GM23248 (cell line): ENCODE measurements at places on chromosomes 5 and 9.

GRCh38 chr9:112009656-112010055 lies 113.0 kb downstream of the UGCG start:
- no peak for DNase-seq

DNA sequence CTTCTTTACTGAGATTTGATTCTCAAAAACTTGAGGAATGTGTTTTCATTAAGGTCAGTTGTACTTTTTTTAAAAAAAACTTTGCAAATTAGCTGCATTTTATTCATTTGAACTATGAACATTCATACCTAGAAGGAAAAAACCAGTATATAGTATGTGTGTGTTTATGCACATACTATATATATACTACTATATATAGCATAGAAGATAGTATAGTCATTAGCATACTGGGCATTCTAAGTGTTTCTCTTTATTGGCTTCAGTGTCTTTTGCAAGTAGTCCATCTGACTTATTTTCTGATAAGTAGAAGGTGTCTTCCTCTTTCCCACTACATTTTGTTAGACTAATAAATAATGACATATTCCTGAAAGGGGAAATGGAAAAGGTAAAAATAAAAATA lies 33.0 kb downstream of the ELOVL7 start:
- no peak for DNase-seq

DNA sequence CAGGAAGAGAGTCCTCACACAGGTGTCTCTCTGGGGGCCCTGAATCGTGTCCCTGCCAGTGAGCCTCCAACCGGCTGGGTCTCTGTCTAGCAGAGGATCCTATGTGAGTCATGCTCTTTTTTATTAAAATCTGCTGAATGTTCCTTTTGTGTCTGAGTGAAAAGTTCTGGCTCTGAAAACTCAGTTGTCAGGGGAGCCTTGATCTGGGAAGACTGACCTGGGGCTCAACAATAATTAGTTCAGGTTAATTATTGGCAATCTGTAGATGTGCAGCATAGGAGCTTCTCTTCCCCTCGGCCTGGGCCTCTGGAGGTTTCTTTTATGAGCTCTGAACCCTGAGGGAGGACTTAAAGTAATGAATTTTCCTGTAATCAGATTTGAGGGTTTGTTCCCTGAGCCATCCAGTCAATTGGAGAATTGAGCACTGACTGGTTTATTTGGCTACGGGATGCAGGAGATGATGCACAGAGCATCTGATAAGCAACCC lies 45.2 kb downstream of the ALG2 start:
- DNase-seq, result no peak

- DNase-seq, result no peak
These were observed 355.3 kb downstream of the ZSWIM6 start for GRCh38 chr5:61687371-61687770.

- DNase-seq, result no peak
These were observed 250.5 kb downstream of the PIK3R1 start for GRCh38 chr5:68465934-68466551.

DNA sequence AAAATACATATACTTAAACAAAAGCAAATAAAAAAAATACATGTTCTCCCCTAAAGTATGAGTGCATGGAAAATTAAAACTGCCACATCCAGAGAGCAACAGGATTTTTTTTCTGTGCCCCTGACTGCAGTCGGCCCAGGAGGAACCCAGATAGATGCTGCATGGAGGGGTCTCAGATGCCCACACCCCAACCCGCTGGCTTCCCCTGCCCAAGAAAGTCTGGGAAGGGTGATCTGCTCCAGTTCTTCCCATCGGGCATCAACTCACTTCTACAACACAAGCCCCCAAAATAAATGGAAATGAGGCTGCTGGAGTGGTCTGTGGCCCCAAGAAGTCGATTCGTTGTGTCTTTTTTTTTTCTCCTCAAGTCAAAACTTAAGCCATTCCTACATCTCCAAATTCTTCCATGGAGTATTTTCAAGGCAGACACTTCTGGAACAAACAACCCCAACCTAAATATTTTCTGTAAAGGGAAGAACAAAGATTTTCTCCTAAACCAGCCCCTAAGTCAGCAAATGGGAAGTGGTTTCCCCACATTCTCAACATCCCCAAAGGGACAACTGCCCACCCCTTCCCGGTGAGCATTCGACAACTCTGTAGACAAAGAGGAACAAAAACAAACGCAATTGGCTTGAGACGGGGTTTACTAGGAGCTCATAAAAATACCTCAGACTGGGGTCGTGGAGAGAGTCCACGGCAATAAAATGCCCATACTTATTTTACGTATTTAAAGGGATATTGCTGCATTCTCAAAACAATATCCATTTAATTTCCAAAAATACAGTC lies 46.7 kb downstream of the ROR2 start:
- DNase-seq, result no peak

- DNase-seq, result no peak
These were observed 33.5 kb upstream of the ALDOB start for GRCh38 chr9:101469026-101469425.

GRCh38 chr5:64595031-64595855 lies 89.4 kb downstream of the RGS7BP start:
- DNase-seq, result no peak

DNA sequence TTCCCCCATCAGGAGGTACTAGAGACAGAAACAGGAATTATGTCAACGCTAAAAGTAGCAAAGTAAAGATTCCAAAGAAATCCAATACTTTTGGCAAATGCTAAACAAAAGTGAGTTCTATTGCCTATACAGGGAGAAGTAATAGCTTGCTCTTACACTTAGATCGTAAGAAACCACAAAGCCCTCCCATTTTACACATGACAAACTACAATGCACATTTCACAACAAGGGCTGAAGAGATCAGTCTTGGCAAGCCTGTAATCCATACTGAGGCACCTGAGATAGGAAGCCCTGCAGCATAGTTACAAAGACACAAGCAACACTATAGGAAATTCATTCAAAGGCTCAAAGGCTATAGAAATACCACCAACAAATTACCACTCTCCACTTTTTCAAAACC lies 7.7 kb downstream of the HNRNPK start:
- DNase-seq, result peak; percentile 42

DNA sequence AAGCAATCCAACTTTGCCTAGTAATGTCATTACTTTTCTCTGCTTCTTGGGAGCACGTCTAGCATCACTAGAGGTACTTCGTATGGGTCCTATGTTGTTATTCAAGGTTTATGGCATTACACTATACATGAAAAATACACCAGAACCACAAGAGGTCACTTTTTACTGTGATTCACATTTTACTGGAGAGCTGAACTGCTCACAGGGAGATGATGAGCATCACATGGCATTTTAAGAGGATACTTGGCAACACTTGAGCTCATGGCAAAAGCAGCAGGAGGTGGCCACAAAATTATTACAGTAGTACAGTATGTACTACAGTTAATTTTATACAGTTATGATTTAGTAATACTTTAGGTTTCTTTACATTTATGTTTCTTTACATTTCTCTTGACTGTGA lies 223.4 kb downstream of the PARP8 start:
- DNase-seq, result peak; percentile 11

GRCh38 chr5:126395198-126395597 lies 28.0 kb upstream of the GRAMD2B start:
- peak; percentile 72 for DNase-seq

GRCh38 chr5:173472164-173472563 lies 143.9 kb upstream of the STC2 start:
- DNase-seq, result peak; percentile 96

DNA sequence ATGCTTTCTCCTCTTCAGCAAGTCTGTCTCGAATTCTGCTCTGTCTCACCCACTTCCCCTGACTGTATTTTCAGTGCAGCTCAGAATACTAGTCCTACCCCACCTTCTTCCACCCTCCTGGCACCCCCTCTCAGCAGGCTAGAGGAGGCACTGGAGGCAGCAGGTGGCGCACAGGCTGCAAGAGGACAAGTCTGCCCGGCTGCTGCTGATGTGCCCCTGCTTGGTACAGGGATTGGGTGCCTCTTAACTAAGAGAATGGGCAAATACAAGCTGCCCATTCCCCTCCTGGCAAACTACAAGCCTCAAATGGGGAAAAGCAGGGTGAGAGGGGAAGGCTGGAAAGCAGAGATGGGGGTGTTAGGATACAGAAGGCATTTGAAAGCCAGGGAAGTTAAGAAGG lies 5.1 kb downstream of the TLN1 start:
- peak; percentile 66 for DNase-seq

DNA sequence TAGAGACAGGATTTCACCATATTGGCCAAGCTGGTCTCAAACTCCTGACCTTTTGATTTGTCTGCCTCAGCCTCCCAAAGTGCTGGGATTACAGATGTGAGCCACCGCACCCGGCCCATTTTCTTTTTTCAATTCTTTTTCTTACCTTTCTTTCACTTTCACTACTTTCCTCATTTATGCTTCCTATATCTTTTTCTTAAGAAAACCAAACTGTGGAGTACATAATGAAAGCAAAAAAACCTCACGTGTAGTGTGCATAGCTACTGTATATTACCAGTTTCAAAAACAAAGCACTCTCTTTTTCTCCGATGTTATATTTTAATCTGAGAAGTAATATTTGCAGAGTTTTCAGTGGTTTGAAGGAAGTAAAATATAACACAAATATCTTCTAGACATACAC lies 8.0 kb upstream of the CAST start:
- DNase-seq, result no peak

GRCh38 chr5:27706832-27707231 lies 668.4 kb upstream of the CDH9 start:
- DNase-seq, result no peak

GRCh38 chr5:45098483-45098882 lies 289.7 kb downstream of the MRPS30 start:
- DNase-seq, result no peak

DNA sequence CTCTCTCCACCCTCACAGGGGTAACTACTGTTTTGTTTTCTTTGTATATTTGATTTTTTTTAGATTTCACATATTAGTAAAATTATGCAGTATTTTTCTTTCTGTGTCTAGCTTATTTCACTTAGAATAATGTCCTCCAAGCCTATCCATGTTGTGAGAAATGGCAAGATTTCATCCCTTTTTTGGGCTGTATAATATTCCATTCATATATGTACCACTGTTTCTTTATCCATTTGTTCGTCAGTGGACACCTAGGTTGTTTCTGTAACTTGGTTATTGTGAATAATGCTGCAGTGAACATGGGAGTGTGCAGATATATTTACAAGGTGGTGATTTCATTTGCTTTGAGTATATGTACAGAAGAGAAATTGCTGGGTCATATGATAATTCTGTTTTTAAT lies 144.0 kb upstream of the CHD1 start:
- no peak for DNase-seq

DNA sequence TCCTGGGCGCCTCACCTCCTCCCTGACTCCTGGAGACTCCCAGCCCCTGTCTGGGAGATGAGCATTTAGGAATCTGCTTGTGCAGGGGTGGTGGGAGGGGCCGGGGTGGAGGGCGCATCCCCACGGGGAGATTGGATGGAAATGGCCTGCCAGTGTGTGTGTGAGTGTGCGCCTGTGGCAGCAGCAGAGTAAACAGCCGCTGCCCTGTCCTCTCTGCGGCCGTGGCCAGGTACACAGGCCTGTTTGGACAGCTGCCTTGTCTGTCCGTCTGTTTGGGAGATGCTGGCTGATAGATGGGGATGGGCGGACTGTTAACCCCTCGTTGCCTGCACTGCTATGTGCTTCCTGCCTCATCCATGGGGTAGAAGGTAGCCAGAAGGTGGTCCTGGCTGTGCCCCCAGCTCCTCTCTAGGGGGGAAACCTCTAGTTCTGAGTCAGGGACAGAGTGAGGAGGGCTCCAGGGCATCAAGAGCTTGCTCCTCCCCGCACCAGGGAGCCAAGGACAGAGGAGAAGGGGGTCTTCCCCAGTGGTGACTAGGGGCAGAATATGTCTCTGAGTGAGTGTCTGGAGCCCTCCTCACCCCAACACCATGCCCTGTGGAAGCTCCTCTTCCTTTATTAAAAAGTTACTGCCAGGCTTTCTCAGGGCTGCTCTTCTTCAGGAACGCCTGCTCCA lies 60.1 kb downstream of the LMX1B start:
- DNase-seq, result peak; percentile 20

DNA sequence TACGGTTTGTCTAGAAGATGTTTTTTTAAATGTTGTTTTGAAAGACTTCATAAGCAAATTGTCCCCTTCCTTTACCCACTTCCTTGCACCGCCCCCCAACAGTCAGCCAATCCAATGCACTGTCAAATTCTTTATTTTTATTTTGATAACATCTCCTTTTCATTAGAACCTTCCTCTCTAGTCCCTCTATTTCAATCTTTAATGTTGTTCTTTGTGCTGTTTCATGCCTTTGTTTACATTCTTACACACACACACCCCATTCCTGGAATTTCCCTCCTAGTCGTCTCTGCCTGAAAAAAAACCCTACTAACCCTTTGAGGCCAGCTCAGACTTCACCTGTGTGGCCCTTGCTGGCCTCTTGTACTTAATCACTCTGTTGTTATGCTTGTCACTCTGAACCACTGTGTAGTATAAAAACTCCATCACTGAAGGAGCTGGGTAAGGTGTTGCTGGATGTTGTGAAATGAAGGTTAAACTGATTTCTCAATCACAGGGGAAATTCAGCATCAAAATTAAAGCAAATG lies 133.4 kb downstream of the UGCG start:
- peak; percentile 23 for DNase-seq

DNA sequence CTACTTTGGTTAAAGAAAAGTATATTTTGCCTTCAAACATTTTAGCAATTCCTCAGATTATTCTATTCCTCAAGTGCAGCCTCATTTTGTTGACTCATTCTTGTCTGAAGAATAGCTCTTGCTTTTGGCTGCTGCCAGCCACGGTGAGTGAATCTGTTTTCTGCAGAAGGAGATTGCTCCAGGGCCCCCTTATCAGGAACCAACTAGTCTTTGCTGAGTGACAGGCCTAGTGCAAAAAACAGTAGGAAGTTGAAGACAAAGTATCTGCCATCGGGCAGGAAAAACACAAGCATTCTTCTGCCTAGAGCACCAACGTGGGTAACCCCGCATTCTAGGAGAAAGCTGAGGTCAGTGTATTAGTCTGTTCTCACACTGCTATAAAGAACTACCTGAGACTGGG lies 42.3 kb downstream of the ZNF883 start:
- peak; percentile 2 for DNase-seq

GRCh38 chr9:82263619-82264018 lies 275.0 kb downstream of the SPATA31D1 start:
- no peak for DNase-seq

DNA sequence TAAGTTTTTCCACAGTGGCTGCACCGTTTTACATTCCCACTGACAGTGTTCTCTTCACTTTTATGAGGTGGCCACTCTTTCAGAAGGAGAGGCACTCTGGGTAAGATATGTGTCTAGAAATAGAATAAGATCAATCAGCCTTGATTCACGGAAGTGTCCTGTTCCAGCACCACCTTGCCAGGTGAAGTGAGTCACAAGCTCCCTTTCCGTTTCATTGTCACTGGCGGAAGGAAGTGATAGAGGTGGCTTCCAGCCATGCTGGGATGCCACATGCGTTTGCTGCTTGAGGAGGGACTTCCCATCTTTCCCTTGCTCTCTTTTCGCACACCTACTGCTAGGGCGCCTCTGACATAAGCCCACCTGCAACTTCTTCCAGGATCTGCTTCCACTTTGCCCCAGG lies 217.1 kb downstream of the PIK3R1 start:
- no peak for DNase-seq

DNA sequence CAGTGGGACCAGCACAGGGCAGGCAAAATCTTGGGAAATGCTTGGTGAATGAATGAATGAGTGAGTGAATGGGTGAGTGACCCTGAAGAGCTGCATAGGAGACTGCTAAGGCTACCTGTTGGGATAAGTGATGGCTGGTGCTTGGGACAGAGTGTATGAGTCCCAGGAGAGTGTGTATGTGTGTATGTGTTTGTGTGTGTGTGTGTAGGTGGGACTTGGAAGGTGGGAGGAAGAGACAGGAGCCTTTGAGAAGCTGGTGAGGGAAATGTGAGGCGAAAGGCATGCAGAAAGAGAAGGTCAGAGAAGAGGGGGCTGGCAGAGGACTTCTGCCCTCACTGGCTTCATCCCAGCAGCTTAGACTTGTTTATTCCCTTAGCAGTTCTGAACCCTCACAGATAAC lies 33.3 kb upstream of the FOXE1 start:
- no peak for DNase-seq
